ENCODE measurements at places on chromosomes 1 and 21.

DNA sequence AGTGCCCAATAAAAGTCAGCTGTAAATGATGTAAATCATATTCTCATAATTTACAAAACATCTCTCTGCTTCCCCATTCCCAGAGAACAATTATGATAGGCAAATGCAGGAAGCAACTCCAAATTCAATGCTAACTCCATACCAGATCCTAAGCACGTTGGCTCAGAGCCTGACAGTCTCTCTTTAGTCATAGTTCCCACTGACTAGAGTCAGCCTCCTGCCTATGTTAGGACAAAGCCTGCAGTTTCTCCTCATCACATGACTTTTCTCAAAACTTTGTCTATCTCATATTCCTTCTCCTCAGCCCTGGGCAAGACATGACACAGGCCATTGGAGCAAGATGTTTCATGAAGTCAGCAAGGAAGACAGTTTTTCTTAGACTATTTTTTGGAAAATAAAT is 101.5 kb upstream of the COL24A1 start:
- no peak for DNase-seq

GRCh38 chr1:184509105-184509504 is 122.3 kb downstream of the C1orf21 start:
- DNase-seq: no peak

DNA sequence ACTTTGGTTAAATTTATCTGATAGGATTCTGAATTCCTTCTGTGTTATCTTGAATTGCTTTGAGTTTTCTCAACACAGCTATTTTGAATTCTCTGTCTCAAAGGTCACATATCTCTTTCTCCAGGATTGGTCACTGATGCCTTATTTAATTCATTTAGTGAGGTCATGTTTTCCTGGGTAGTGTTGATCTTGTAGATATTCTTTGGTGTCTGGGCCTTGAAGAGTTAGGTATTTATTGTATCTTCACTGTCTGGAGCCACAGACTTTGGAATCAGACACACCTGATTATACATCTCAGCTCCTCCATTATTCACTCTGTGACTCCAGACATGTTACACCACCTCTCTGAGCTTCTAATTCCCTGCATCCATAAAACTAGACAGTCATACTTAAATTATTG is 34.2 kb upstream of the ETS2 start:
- DNase-seq: no peak

- DNase-seq: no peak
These were observed 14.7 kb downstream of the TMEM81 start for GRCh38 chr1:205069371-205070125.

DNA sequence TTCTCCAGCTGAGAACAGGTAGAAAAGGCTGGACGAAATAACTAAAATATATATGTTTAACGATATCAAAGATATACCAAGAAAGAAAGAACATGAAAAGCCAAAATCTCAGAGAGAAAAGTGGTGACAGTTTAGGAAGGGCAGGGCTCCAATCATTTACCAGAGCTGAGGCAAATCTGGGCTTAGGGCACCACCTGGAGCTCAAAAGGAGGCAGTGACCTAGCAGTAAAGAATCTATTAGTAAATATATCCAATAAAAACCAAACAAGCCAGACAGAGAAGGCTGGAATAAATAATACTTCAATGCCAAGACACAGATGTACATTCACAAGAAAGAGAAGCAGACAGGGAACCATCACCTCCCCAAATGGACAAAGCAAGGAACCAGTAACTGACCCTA is 43.5 kb downstream of the CHIA start:
- no peak for DNase-seq

DNA sequence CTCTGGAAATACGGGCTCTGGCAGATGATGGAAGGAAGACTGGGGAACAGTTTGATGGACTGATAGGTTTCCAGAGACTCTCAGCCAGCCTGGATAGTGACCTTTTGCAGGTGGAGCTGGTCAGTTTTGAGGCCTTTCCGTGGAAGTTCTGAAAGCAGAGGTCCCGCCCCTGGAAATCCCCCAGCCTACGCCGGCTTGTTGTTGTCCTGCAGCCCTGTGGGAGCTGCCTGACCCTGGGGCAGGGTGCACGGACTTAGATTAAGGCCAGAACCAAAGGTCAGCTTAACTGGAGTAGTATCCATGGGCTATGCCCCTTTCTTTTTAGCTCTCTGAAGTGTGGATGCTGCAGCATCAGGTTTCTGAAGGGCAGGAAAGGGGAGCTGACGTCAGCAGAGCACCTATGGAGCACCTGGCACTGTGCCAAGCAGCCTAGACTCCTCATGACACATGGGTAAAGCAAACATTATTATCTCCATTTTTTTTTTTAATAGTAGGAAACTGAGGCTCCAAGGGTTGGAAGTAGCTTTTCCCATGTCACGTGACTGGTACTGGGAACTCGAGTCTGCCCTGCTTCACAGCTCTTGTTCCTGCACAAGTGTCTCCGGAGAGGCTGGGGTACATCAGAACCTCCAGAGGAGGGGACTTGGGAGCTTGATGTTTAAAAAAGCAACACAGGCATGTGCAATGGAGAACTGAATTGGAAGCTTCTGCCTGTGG is 38.5 kb downstream of the IER5 start:
- no peak for DNase-seq

DNA sequence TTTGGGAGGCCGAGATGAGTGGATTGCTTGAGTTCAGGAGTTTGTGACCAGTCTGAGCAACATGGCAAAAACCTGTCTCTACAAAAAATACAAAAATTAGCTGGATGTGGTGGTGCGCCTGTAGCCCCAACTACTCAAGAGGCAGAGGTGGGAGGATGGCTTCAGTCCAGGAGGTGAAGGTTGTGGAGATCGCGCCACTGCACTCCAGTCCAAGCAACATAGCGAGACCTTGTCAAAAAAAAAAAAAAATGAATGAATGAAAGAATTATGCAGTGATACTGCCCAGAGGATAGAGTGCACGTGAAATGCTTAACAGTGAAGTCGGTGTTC is 429 bp upstream of the DPH2 start:
- DNase-seq: no peak

- DNase-seq: no peak
These were observed 28.6 kb upstream of the PDE4B start for GRCh38 chr1:65764052-65764451.

GRCh38 chr1:27218736-27219135 is 15.7 kb upstream of the WDTC1 start:
- DNase-seq: no peak

DNA sequence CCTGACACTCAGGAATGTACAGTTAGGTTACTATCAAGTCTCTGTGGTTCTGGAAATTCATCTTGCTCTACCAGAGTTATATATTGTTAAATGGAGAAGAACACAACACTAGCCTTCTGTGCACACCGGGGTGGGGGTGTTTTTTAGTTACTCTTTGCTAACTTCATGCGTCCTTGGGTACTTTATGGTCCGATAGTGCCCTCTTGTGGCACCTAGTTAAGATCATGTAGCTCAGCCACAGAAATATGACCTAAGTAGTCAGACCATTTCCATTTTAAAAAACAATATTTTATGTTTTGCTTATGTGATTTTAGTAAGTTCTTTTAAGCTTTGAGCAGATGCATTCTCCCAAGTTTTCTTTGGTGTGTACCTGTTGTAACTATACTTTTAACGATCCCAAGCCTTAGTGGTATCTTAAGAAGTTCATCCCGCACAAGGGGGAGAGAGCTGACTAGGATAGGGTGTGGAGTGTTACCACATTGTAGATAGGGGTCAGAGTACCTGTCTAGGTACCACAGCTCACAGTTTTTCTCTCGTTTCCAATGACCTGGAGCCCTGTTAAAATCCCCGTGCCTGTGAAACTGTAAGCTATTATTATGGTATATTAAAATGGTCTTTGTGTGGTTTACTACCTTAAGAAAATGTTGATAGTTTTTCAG is 20.6 kb upstream of the SH3D21 start:
- peak; percentile 80 for DNase-seq

DNA sequence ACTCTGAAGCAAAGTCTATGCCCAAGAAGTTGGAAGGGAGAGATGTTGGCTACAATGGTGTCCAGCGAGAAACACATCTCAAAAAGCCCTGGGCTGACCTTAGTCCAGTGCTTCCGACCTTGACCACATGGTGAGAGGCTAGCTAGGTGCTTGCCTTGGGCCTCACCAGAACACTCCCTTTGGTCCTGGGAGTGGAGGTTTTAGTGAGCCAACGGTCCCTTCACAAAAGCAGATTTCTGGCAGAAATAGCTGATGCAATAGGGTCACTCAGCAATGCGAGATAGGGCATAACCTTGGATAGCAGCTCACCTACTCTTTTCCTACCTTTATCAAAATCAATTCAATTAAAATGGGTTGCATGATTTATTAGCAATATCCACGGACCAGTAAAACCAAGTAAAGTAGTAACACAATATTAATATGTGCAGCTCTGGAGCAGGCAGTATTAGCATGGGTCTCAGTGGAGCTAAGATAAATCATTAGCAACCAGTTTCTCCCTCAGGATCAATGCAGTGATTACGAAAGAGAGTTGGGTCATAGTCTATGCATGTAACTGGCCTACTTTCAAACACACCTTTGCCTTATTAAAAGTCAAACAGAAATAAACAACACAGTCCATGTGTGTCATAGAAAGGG is 1.9 kb downstream of the SLC30A10 start:
- no peak for DNase-seq

DNA sequence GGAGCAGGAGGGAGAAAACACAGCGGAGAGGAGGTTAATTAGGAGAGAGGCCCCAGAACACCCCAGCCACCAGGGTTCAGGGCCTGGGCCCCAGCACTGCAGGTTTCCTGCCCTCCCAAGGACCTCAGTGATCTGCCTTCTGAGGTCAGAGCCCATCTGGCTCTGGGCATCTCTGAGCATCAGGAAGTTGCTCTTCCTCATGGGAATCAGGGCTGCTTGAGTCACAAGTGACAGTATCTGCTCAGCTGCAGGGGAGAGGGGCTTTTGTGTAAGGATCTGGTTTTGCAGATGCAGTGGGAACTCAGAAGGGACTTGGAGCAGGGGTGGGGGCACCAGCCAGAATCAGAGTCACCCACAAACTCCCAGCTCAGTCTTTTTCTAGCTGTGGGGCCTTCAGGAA is 472.1 kb downstream of the PTPRU start:
- DNase-seq: no peak

DNA sequence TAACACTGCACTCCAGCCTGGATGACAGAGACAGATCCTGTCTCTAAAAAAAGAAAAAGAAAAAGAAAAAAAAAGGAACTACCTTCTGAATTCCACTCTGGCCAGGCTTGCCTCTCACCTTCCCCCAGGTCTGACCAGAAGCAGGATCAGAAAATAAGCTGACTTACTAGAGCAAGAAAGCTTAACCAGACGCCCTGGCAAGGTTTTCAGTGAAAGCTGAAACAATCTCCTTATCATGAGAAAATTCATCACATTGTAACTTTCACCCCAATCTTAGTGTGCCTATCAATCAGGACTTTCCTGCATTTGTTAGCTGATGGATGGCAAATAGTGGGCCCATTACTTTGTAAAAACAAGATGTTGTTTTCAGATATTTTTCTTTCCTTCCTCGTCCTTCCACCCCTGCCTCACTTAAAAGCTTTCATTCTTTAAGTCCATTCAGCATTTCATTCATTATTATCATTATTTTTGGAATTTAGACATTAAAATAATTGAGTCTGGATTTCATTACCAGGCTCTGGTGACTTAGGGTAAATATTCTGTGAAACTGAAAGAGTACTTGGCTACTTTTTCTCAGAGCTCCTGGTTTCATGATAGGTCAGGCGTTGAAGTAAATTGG is 96.5 kb upstream of the CD34 start:
- DNase-seq: no peak

DNA sequence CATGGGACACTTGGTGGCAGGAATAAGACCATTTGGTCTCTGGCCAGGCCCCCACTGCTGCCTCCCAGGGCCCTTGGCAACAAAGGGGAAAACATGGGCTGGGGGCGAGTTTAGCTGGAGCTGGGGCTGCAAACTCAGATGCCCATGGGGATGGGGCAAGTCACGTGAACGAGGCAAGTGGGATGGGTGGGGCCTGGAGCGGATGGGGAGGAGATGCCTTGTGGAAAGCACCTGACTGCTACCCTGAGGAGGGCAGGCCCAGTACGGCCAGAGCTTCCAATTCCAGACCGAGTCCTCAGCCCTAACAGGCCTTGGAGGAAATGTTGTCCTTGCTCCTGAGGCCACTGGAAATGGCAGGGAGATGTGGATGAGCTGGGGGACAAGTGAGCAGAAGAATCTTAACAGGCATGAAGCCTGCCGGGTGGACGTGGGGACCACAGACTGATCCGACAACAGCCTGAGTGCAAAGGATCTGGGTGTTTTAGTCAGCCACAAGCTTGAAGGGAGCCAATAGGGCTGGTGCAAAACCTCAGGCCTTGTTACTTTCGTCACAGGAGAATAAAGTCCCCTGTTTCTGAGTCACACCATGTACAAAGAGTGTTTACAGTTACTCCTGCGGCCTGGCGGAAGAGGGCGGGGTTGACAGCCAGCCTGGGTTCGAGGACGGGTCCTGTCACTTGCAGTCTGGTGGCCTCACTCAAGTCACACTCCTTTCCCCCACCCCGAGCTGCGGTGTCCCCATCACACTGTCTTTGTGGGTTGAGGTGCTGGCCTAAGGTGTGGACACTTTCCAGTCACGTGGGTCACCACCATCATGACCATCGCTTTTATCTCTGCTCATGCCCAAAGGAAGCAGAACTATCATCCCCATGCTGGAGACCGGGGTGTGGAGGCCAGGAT is 19.1 kb downstream of the RUNX3 start:
- no peak for DNase-seq

DNA sequence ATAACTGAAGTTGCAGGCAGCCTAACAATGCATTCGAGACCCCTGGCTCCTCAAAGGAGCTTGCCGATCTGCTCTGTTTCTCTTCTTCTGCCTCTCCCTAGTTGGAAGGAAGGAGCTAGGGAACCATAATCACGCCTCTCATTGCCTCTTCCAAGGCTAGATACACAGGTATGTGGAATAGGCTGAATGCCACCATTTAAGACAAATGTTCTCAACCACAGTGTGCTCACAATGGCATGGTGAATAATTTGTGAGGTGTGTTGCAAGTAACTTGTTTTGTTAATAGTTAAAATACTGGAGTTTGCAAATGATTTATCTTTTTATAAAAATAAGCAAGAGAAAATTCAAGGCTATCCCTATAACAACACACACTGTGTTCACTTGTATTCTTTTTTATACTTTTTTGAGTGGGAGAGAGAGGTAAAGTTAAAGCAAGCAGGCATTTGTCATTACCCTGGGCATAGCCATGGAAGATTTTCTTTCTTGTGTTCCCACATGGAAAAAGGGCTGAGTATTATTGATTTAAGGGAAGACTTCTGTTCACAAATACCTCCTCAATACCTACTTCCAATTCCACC is 45.4 kb upstream of the SYT6 start:
- DNase-seq: no peak

DNA sequence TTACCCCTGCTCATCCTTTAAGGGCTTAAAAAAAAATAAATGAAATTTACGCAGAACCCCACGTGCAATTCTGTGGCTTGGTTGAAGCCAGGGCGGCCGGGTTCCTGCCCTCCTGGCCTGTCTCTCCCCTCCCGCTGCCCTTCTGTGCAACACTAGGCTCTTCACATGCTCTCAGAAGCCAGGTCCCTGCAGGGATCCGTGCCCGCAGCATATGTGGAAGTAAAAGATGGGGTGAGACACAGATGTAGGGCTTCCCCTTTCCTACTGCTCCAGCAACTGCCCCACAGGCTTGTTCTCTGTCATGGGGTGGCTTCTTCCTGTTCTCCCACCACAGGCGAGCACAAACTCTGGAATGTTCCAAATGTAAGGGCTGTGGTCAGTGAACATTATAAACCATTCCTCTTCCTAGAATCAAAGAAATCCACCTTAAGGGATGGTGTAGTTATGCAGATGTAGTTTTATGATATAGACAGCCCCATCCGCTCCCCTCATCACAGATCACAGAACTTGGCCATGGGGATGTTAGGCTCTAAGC is 535.4 kb downstream of the KIF26B start:
- DNase-seq: peak; percentile 35

- no peak for DNase-seq
These were observed 36.5 kb downstream of the PTPN14 start for GRCh38 chr1:214514819-214515383.

GRCh38 chr1:11406845-11407244 is 72.1 kb upstream of the DISP3 start:
- DNase-seq: no peak
